ENCODE measurements at places on chromosomes 6 and 20. TPM values are rescaled to one million over a fixed set of nuclear protein-coding genes. Genes with fewer than 3 reads are reported as not detected.

DNA sequence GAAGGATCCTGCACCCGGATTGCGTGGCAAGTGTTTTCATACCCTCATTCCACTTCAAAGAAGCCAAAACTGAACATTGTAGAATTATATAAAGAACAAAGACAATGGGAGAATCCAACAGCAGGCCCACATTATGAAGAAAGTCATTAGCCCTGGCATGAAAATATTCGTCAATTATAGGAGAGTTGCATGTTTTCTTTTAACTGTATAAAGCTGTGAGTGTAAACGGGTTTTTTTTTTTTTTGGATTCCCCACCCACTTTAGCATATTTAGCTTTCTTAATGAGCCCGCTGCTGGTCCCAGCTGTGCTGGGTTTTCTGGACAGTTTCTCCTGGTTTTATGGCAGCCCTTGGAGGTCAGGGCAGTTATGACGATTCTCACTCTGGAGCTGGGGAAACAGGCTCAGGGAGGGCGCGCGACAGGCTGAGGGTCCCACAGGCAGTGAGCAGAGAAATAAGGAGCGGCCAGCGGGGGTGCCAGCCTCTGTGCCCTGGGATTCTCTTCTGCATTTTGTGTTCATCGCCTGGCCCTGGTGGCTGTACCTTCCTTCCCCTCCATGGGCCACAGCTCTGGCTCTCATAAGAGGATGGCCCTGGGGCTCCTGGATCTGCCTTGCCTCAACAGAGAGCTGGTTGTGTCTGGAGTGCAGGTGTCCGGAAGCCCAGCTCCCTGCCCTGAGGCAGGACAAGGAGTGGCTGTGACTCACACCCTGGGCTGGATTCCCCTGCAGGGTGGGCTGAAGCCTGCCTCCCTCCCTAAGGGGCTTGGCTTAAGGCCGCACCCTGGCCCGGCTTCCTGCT is 24.1 kb upstream of the SULF2 start:
- no peak overlapping the region for H3K27ac ChIP-seq
- DNase-seq = no peak
- no peaks in the 10 kb centered on the region for H3K36me3 ChIP-seq
- H3K4me3 ChIP-seq = no peak overlapping the region
- peaks cover 14% of the 10 kb centered on the region for H3K4me1 ChIP-seq

- H3K4me1 ChIP-seq = peaks cover 4% of the 10 kb centered on the region
- DNase-seq = no peak
- no peaks in the 10 kb centered on the region for H3K27me3 ChIP-seq
- H3K4me3 ChIP-seq = no peak overlapping the region
- H3K36me3 ChIP-seq = no peaks in the 10 kb centered on the region
These were observed 204.9 kb downstream of the SIM1 start for GRCh38 chr6:100259865-100260264.

GRCh38 chr6:8069151-8069550 is 5.0 kb upstream of the BLOC1S5 start:
- peaks cover 33% of the 10 kb centered on the region for H3K4me1 ChIP-seq
- H3K27me3 ChIP-seq = no peaks in the 10 kb centered on the region
- no peak overlapping the region for H3K4me3 ChIP-seq
- DNase-seq = no peak
- peak overlapping the region; percentile 73 for H3K27ac ChIP-seq

- H3K27ac ChIP-seq = peak overlapping the region; percentile 93
- H3K4me3 ChIP-seq = no peak overlapping the region
- H3K36me3 ChIP-seq = no peaks in the 10 kb centered on the region
- no peak for DNase-seq
- H3K4me1 ChIP-seq = peaks cover 24% of the 10 kb centered on the region
These were observed 40.2 kb downstream of the PPP1R3G start for GRCh38 chr6:5125152-5126006.

GRCh38 chr6:101021504-101021903 is 140.4 kb upstream of the ASCC3 start:
- H3K4me3 ChIP-seq = no peak overlapping the region
- no peak overlapping the region for H3K27ac ChIP-seq
- H3K27me3 ChIP-seq = peaks cover 5% of the 10 kb centered on the region

GRCh38 chr20:43306837-43307236 is 117.1 kb upstream of the PTPRT start:
- H3K27me3 ChIP-seq = peaks cover under 1% of the 10 kb centered on the region
- no peaks in the 10 kb centered on the region for H3K36me3 ChIP-seq
- H3K27ac ChIP-seq = no peak overlapping the region
- H3K4me1 ChIP-seq = no peaks in the 10 kb centered on the region

GRCh38 chr6:19333936-19334335 is 503.2 kb upstream of the ID4 start:
- H3K4me3 ChIP-seq = no peak overlapping the region
- no peaks in the 10 kb centered on the region for H3K36me3 ChIP-seq
- no peak for DNase-seq
- no peak overlapping the region for H3K27ac ChIP-seq
- H3K4me1 ChIP-seq = no peaks in the 10 kb centered on the region
- no peaks in the 10 kb centered on the region for H3K27me3 ChIP-seq

DNA sequence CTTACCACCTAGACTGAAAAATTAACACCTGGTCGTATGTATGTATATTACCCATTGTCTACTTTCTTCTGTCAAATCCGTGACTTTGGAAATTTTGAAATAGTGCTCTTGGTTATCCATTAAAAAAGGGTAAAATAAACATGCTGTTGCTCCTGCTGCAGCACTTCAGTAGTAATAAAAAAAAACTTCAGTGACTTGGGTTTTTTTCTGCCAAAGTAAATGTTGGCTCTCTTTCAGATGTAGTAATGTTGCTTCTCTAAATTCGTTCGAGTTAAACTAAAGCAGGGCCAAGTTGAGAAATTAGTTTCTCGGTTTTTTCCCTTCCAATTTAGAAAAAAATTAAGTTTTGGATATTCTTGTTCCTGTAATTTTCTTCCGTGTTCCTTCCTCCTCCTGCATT is 34.2 kb downstream of the JARID2 start:
- peak overlapping the region; percentile 51 for H3K27ac ChIP-seq
- H3K36me3 ChIP-seq = no peaks in the 10 kb centered on the region
- H3K4me3 ChIP-seq = no peak overlapping the region
- H3K4me1 ChIP-seq = peaks cover 48% of the 10 kb centered on the region
- no peaks in the 10 kb centered on the region for H3K27me3 ChIP-seq

DNA sequence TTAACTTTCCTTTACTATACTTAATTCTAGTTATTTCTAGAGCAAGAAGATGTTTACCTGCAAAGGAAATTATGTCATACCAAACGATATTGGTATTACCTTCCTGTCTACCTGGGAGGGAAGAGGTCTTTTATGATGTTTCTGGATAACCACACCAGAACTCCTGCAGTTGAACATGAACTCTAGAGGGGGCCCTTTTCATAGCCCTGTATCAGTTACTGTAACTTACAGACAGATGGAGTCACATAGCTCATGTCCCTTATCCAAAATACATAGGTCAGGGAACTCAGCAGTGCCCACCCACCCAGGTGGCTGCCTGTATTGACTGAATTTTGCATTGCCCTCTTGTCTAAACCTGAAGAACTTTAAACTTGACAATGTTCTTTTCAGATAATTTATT is 35.1 kb upstream of the MYL9 start:
- peaks cover 25% of the 10 kb centered on the region for H3K36me3 ChIP-seq
- no peaks in the 10 kb centered on the region for H3K27me3 ChIP-seq
- DNase-seq = no peak

DNA sequence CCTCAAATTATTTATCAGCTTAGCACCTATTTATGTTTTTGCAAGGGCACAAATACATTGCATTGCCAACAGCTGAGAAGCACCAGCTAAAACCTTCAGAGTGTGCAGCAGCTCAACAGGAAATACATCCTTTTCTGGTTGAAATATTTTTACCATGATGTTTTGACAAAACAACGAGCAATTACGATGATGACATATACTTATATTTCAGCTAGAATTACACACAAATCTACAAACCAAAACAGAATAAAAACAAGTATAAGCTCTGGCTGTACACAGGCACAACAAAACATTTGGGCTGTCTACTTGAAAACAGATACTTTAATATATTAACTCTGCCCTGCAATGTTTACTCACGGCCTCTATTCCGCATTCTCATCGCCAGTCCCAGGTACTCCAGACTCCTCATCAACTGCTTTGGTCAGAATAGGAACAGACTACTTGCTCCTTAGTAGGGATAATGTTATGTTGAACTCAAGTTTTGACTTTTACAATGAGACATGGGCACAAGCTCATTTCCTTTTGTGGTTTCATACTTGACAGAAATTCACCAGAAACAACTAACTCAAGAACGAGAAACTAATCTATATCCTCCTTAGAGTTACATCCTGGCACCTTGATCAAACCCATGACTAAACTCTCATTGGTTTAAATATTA is 377.6 kb downstream of the ESR1 start:
- H3K36me3 ChIP-seq = peaks cover 20% of the 10 kb centered on the region
- DNase-seq = no peak
- no peaks in the 10 kb centered on the region for H3K4me1 ChIP-seq
- no peak overlapping the region for H3K4me3 ChIP-seq

C20orf202 gene
- 0.27 TPM for total RNA-seq

- H3K4me3 ChIP-seq = no peak overlapping the region
- no peaks in the 10 kb centered on the region for H3K36me3 ChIP-seq
- H3K27ac ChIP-seq = no peak overlapping the region
- no peak for DNase-seq
- H3K4me1 ChIP-seq = peaks cover 11% of the 10 kb centered on the region
These were observed 16.5 kb upstream of the SPAG4 start for GRCh38 chr20:35598899-35599775.

GRCh38 chr6:137921823-137922222 is 54.8 kb downstream of the TNFAIP3 start:
- H3K4me3 ChIP-seq = no peak overlapping the region
- peaks cover 23% of the 10 kb centered on the region for H3K4me1 ChIP-seq
- H3K27me3 ChIP-seq = no peaks in the 10 kb centered on the region
- H3K36me3 ChIP-seq = no peaks in the 10 kb centered on the region
- no peak overlapping the region for H3K27ac ChIP-seq

DNA sequence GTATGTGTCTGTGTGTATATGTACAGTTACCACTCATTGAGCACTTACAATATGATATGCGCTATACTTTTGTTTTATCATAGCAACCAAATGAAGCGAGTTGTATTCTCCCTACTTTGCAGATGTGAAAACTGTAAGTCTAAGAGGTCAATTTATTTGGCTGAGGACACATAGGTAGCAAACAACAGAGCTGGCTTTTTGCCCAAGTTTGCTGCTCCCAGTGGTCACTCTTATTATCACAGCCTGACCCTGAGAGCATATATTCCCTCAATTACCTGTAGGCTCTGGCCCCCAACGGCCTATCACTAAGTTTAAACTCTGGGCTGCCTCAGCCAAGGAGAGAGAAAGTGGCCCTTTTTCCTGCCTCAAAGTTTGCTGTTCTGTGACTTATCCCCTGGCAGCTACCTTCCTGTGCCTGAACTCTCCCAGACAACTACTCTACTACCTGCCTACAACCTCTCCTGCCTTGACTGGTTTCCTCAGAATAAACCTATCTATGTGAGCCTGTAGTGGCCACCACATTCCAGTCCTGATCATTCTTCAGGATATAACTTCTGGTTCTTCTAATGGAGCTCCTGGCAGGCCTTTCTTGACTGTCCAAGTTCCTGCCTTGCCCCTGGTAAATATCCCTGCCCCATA is 221.8 kb downstream of the FRK start:
- DNase-seq = no peak
- H3K36me3 ChIP-seq = peaks cover 4% of the 10 kb centered on the region
- no peaks in the 10 kb centered on the region for H3K4me1 ChIP-seq

DNA sequence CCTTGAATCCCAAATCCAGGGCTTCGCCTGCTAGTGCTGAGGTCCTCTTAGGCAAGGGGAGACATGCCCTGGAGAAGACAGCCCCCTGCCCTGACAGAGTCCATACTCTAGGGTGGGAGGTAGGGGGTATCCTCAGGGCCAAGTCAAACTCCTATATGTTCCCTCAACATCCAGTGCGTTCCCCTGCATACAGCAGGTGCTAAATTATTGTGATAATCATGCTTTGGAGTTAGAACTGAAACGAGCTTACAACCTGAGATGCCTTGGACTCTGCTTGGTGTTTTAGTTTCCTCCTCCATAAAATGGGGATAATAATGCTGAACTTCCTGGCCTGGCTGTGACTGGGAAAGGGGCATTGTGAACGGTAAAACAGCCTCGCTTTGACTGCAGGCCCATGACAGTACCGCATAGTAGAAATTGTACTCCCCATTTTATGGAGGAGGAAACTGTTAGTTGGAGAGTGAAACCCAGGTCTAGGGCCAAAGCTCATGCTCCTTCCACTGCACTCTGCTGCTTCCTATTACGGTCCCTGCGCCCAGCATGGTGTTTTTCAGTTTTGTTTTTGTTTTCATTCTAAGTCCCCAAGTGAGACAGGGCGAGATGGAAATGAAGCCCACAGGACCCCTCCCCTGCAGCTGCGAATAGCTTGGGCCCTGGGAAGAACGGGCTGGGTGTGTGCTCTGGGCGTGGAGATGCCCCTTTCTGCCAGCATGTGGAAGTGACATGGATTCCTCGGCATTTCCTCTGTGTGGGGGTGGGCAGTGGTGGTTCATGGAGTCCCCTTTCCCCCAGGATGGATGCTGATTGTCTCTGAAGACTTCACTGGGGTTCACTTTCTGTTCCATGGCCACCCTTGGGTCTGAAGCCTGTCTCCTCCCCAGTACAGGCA is 162.5 kb downstream of the VEGFA start:
- DNase-seq = no peak
- H3K27me3 ChIP-seq = peaks cover 60% of the 10 kb centered on the region
- no peak overlapping the region for H3K27ac ChIP-seq
- H3K4me1 ChIP-seq = peaks cover 25% of the 10 kb centered on the region
- no peak overlapping the region for H3K4me3 ChIP-seq
- H3K36me3 ChIP-seq = no peaks in the 10 kb centered on the region

GRCh38 chr20:45098103-45098773 is 2.7 kb downstream of the KCNS1 start:
- DNase-seq = no peak
- H3K27me3 ChIP-seq = peaks cover 52% of the 10 kb centered on the region
- H3K27ac ChIP-seq = no peak overlapping the region
- H3K4me3 ChIP-seq = peak overlapping the region; percentile 10
- peaks cover 2% of the 10 kb centered on the region for H3K4me1 ChIP-seq

GRCh38 chr20:4683261-4683660 is 38.4 kb upstream of the PRND start:
- no peaks in the 10 kb centered on the region for H3K36me3 ChIP-seq
- H3K4me1 ChIP-seq = peaks cover 14% of the 10 kb centered on the region
- peaks cover 30% of the 10 kb centered on the region for H3K27me3 ChIP-seq
- no peak for DNase-seq

NKX2-2 gene
- not detected for total RNA-seq

- no peaks in the 10 kb centered on the region for H3K36me3 ChIP-seq
- no peak overlapping the region for H3K4me3 ChIP-seq
- no peaks in the 10 kb centered on the region for H3K4me1 ChIP-seq
- H3K27me3 ChIP-seq = peaks cover 1% of the 10 kb centered on the region
- no peak overlapping the region for H3K27ac ChIP-seq
- DNase-seq = no peak
These were observed 635.3 kb downstream of the UTRN start for GRCh38 chr6:144920391-144920961.
